Esophagus muscularis mucosa (tissue), 4 donors: ENCODE measurements at places on chromosomes 2 and 18. TPM values are rescaled to one million over a fixed set of nuclear protein-coding genes. Genes with fewer than 3 reads are reported as not detected.

The DNAH7 gene
- 0.50 TPM for total RNA-seq

The LRRC30 gene
- total RNA-seq: not detected

The NTSR2 gene
- total RNA-seq: not detected

DNA sequence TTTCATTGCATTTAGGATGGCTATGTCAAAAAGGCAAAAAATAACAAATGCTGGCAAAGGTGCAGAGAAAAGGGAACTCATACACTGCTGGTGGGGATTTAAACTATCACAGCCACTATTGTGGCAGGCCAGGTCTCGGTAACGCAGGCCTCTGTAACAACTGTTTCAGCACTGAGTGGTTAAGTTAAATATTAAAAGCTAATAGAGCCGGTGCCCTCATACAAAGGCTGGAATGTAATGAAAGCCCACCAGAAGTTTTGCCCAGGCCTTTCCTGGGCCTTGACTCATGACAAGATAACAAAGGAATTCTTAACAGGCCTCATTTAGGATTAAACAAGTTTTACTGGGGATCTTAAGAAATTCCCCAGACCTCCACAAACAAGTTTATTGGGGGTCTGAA is 10.7 kb downstream of the MERTK start:
- DNase-seq: no peak
- H3K27ac ChIP-seq: peak overlapping the region; percentile 49
- H3K27me3 ChIP-seq: no peaks in the 10 kb centered on the region
- no peak overlapping the region for H3K4me3 ChIP-seq
- H3K36me3 ChIP-seq: no peaks in the 10 kb centered on the region

DNA sequence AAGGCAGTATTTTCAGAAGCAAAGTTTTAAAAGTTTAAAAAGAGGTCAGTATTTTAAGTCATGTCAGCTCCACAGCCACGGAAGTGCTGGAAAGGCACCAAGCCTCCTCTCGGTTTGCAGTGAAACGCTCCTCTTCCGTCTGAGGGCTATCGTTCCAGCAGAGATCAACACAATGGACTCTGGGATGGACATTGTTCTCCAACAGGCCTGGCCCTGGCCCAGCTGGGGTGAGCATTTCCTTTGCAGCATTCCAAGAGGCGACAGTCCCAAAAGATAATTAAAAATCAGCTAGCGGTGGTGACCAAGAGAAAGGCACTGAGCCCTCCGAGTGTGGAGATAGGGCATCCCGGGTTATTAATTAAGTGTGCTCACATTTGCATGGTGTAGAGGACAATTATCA is 95.9 kb upstream of the LCLAT1 start:
- H3K27ac ChIP-seq: no peak overlapping the region
- no peaks in the 10 kb centered on the region for H3K27me3 ChIP-seq
- peaks cover 26% of the 10 kb centered on the region for H3K4me1 ChIP-seq
- H3K4me3 ChIP-seq: no peak overlapping the region

DNA sequence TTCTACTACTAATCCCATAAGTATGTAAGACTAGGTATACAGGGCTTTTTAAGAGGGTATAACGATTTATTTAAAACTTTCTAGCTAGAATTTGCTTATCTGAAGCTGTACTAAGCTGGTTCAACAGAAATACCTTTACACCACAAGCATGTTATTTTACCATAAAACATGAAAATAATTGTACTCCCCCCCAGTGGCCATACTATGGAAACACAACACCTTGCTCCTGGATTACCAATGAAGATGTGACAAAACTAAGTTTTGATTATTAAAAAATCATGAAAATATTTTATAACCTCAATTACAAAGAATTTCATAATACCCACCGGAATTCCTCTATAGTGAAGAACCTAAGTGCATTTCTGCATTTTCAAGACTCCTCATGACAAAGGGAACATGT is 27.3 kb downstream of the LPIN2 start:
- H3K4me1 ChIP-seq: peaks cover 48% of the 10 kb centered on the region
- H3K36me3 ChIP-seq: no peaks in the 10 kb centered on the region
- no peak for DNase-seq
- H3K27ac ChIP-seq: no peak overlapping the region

GRCh38 chr2:141499123-141499522 is 631.7 kb downstream of the LRP1B start:
- no peak for DNase-seq
- H3K4me3 ChIP-seq: no peak overlapping the region
- H3K36me3 ChIP-seq: no peaks in the 10 kb centered on the region
- no peak overlapping the region for H3K27ac ChIP-seq
- no peaks in the 10 kb centered on the region for H3K27me3 ChIP-seq

DNA sequence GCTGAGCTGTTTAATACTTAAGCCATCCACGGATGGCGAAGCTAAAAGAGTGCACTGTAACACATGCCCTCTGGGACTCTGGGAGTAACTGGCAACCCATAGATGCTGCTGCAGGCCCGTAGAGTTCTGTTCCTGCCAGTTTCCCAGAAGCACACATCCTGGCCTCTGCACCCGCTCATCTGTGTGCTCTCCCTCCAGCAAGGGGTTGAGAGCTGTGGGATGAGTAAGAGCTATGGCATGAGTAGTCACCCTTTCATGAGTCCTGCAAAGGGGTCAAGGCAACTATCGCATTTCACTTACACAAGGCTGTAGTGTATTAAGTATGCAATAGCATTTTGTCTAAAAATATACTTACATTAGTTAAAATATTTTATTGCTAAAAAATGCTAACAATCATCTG is 1341.8 kb upstream of the NXPH2 start:
- H3K36me3 ChIP-seq: no peaks in the 10 kb centered on the region
- H3K27ac ChIP-seq: no peak overlapping the region
- H3K4me1 ChIP-seq: no peaks in the 10 kb centered on the region
- DNase-seq: no peak

The G6PC2 gene
- total RNA-seq: not detected

The FBLN7 gene
- 1.1 TPM for total RNA-seq

The PLCD4 gene
- 4.4 TPM for total RNA-seq

The RAMP1 gene
- 233 TPM for total RNA-seq
